ENCODE measurements at places on chromosomes 7 and 10.

GRCh38 chr7:114155116-114156110 lies 236.6 kb upstream of the PPP1R3A start:
- no peak for DNase-seq

- no peak for DNase-seq
Measured at GRCh38 chr10:58575491-58575890, 62.8 kb downstream of the BICC1 start.

DNA sequence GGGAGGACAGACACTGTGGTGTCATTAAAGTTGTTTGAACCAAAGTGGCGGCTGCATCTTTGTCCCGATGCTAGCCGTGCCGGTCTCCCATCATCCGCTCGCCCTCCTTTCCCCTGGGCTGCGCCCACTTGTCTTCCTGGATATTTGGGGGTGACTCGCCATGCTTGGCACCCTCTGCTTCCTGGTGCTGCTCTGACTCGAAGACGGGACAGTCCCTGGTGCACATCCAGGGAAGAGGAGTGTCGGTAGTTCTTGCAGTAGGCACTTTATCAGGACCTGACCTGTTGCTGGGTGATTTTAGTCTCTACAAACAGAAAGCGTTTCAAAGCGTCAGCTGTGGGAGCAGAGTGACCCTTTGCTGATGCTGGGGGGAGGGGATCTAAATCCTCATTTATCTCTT lies 68.3 kb upstream of the DNAJB6 start:
- no peak for DNase-seq

- no peak for DNase-seq
Measured at GRCh38 chr7:128442356-128442755, 13.3 kb upstream of the HILPDA start.

DNA sequence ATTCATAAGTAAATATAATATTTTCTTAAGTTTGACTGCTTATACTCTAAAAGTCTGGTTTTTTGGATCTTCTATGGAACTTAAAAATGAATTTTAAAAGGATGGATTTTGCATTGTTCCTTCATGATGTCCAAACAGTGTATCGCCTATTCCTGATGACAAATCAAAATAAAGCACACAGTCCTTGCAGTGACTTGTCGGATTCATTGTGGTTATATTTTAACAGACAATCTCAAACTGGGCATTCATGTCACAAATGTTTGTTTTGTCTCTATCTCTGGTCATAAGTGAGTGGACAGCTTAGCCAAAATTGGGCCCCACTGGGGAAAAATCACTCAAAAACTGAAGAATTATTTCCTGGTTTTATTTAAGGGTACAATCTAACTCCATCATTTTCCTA lies 74.8 kb downstream of the LMBR1 start:
- DNase-seq, result no peak

GRCh38 chr10:35369049-35369611 lies 32.8 kb downstream of the CCNY start:
- no peak for DNase-seq

GRCh38 chr10:27626890-27627289 lies 118.7 kb downstream of the MKX start:
- no peak for DNase-seq

GRCh38 chr10:43749940-43750552 lies 101.4 kb upstream of the ZNF32 start:
- DNase-seq, result no peak

- peak; percentile 20 for DNase-seq
Measured at GRCh38 chr7:78594156-78594555, 795.6 kb downstream of the PHTF2 start.

- no peak for DNase-seq
Measured at GRCh38 chr10:18860631-18861240, 187.9 kb upstream of the MALRD1 start.

- no peak for DNase-seq
Measured at GRCh38 chr7:92851732-92852131, 15.4 kb upstream of the CDK6 start.

DNA sequence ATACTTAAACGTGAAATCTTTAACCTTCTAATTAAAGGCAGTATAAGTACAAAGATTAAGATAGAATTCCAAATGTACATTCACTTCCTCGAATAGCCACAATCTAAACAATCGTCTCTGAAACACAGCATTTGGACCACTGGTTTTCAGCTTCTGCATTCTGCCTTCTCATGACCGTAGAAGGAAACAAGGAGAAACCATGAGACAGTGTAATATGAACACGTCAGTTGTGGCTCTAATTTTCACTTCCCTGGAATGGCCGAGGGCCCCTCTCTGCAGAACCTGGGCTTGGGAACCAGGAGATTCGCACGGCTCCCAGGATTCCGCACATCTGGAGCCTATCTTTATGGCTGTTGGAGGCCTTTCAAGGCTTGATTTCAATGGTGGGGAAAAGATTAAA lies 189.3 kb downstream of the KLF6 start:
- DNase-seq, result no peak

GRCh38 chr7:6360841-6361240 lies 86.9 kb downstream of the DAGLB start:
- DNase-seq, result no peak

DNA sequence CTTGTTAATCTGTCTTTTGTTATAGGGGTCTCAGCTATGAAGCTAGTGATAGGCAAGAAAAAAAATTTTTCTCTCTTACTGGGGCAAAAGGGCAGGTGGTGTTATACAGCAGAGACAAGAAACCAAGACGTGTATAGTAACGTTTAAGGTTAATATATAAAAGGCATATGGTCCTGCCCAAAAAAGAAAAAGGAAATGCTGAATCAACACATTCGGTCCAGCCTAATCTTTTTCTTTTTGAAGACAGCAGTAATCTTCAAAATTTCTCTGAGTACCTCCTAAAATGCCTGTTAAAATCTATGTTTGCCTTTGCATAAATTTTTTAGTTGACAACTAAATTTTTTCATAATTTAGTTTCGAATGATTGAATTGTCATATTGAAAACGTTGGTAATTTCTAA lies 54.5 kb downstream of the P4HA1 start:
- no peak for DNase-seq

DNA sequence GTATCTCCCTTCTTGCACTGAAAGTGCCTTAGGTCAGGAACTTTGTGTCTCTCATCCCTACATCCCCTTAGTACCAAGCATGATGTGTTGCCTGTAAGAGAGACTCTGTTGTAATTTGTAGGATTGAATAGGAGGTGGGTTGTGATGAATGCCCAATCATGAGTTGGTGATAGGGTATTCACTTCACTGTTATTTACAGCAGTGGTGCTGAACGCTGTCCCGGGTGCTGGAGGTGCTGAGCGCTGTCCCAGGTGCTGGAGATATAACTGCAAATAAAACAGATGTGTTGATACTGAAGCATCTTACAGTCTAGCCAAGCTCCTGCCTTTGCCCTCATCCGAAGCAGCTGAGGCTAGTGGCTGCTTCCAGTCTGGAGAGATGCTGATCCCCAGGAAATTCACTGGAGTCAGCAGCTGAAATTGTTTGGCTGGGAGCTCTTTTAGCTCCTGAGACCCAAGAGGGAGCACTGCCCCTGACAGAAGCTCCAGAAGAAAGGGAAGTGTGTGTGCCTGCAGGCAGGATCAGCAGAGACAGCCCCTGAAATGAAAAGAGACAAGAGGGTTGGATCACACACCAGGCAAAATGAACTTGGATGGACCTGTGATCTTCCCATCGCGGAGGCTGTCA lies 183.4 kb downstream of the SORCS3 start:
- no peak for DNase-seq

GRCh38 chr10:57785068-57785467 lies 482.6 kb downstream of the IPMK start:
- DNase-seq, result no peak

- DNase-seq, result no peak
Measured at GRCh38 chr7:81624650-81625631, 144.9 kb downstream of the HGF start.

DNA sequence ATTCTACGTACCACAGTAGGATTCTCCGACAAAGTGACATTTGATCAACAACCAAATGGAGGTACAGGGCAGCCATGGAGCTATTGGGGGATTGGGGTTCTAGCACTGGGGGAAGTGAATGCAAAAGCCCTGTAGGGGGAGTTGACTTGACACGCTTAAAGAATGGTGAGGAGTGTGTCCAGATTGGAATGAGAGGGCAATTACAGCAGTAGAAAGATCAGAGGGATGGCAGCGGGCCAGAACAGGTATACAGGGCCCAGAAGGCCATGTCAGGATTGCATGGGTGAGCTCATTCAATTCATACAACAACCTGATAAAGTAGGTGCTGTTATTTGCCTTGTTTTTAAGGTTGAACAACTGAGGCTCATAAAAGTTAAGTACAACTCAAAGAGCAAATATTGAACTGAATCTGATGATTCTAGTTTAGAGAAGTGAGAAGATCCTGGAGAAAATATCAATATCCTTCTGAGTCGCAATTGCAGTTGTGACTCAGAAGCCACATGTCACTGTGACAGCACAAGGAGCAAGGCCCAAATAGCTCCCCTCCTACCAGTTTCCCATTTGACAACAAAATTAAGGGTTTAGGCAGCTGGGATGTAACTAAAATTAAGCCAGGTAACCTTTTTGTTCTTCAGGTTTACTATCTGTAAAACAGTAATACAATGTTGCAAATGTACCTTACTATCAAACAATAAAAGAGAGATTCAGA lies 28.0 kb upstream of the CTTNBP2 start:
- no peak for DNase-seq

- no peak for DNase-seq
Measured at GRCh38 chr10:8586504-8586903, 532.0 kb downstream of the GATA3 start.

GRCh38 chr7:81632418-81632817 lies 137.4 kb downstream of the HGF start:
- no peak for DNase-seq

- DNase-seq, result no peak
Measured at GRCh38 chr10:86199041-86199440, 167.6 kb downstream of the GRID1 start.

DNA sequence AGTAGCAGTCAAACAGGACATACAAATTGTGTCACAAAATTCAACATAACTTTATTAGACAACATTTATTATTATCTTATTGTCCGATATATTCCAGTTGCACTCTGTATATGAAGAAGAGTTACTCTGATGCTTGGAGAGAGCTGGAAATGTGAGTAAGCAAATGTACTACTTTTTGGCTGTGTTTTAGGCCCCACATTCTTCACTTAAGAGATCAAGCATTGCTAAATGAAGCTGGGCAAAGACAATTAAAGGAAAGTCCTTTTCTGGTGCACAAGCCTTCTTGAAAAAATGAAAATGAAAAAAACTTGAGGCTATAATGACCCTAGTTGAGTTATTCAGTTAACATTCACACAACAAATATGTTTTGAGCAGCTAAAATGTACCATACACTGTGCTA lies 26.1 kb downstream of the MYPN start:
- DNase-seq, result peak; percentile 38

GRCh38 chr7:50584793-50585408 lies 19.7 kb upstream of the DDC start:
- DNase-seq, result no peak

- peak; percentile 92 for DNase-seq
Measured at GRCh38 chr10:79422178-79422892, 23.1 kb downstream of the ZCCHC24 start.

GRCh38 chr7:80721883-80722615 lies 83.6 kb downstream of the CD36 start:
- DNase-seq, result peak; percentile 77

DNA sequence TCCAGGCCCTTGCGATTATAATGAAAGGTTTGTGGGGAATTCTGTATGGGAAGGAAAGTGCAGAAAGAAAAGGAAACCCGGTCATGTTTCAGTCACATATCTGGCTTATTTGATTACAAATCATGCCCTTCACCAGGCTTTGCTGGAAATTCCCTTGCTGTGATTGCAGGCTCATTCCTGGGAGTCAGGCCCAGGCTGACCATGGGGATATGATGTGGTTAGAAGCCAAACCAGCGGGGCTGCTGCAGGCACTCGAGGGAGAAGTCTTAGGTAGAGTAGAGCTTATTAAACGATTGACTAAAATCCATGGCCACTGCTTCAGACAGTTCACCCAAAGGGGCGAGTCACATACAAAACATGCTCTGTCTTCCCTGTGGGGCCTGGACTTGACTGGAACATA lies 16.2 kb downstream of the PKD1L1 start:
- DNase-seq, result no peak

GRCh38 chr7:142733271-142733670 lies 16.0 kb upstream of the PRSS1 start:
- DNase-seq, result no peak

DNA sequence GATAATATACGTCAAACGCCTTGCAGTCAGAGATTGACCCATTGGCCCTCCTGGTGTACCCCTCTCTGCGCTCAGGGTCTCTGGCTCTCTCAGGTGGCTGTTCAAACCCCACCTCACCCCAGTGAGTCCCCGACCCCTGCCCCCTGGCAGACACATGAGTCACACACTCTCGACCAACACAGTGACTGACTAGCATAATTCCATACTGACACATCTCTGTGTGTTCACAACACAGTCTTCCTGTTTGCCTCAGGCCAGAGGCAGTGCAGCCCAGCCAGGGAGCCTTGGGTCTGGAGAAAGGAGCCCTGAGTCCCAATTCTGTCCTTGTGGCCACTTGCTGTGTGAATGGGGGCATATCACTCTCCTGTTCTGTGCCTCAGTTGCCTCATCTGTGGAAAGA lies 40.1 kb downstream of the PALD1 start:
- DNase-seq, result peak; percentile 71

GRCh38 chr10:102452672-102453340 lies 1.5 kb upstream of the C10orf95 start:
- peak; percentile 81 for DNase-seq

DNA sequence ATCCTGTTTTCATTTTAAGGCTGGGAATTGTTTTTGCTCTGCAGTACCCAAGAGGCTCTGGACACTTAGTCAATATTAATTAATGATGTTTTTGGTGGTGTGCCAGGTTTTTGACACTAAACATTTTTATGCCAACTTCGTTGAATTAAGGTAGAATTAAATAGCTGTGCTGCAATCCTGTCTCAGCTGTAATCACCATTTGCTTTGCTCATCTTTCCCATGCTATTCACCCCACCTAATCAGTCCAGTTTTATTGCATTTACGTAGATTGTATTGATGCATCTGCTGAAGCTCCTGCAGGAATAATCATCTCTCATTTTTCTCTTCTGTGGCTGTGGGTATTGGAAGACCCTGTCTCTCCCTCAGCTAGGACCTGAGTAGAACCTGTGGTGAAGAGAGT lies 52.6 kb upstream of the TRUB1 start:
- no peak for DNase-seq
